ENCODE measurements at places on chromosomes 3 and 15. TPM values are rescaled to one million over a fixed set of nuclear protein-coding genes. Genes with fewer than 3 reads are reported as not detected.

DNA sequence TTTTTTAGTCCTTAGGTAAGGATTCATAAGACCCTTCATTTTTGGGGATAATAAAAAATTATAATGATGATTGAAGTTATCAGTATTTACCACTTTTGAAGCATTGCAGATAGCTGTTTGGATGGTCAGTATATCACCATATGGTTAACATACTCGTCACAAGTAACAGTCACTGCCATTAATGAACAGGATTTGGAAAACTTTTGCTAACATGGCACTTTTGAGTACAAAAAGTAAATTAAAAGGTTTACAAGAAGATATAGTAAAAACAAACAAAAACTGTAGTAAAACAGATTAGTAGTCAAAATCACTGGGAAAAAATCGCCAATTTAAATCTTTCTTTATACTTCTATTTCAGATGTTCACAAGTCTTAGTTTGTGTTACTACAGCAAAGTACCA, 37.8 kb upstream of the ST3GAL6 start:
- no peak for DNase-seq

DNA sequence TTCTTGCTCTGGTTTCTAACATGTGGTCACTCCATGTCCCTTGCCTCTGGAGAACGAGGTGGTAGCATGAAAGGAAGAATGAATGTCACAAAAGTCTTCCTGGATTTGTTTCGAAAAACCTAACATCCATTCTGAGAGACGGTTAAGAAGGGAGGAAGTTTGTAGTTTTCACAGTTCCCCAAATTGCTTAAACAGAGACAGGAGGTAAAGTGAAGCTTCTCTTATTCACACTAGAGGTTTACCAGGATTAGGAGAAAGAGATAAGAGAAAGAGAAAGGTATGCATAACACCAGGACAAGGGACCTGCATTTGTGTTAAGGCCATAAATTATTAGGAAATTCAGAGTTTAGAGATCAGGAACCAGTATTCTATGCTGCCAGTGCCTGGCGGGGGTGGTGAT, 228.1 kb downstream of the CPNE4 start:
- no peak for DNase-seq

DNA sequence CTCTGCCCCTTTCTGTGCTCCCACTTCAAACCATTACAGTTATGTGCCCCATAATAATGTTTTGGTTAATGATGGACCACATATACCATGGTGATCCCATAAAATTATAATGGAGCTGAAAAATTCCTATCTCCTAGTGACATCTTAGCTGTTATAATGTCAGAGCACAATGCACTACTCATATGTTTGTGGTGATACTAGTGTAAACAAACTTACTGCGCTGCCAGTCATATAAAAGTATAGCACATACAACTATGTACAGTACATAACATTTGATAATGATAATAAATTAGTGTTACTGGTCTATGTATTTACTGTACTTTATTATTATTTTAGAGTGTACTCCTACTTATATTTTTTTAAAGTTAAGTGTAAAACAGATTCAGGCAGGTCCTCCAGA, 45.6 kb upstream of the TCAIM start:
- no peak for DNase-seq

DNA sequence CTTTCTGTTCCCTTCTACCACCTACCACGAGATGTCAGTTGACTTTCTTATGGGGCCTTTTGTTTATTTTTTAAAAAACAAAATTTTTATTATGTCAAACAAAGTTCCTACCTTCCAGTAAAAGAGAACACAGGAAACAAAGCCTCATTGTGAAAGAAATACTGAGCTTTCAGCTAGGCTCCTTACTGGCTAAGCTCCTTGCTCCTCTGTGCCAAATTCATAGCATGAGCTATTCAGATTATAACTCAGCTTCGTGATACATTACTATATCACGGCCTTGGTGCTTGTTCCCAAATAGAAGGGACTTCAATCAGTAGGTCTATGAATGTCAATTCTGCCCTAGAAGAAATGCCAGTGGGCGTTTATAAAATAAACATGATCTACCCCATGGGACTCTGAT, 145.8 kb upstream of the CHRM5 start:
- no peak for DNase-seq

GRCh38 chr3:42094128-42094527, 3.0 kb downstream of the TRAK1 start:
- no peak for DNase-seq

Gene SLC22A13
- total RNA-seq, result not detected

Gene SNX22
- 0.78 TPM for total RNA-seq

Gene CTXN2
- 0.05 TPM for total RNA-seq

Gene EPHA6
- not detected for total RNA-seq
